ENCODE measurements at places on chromosomes 6 and 20.

DNA sequence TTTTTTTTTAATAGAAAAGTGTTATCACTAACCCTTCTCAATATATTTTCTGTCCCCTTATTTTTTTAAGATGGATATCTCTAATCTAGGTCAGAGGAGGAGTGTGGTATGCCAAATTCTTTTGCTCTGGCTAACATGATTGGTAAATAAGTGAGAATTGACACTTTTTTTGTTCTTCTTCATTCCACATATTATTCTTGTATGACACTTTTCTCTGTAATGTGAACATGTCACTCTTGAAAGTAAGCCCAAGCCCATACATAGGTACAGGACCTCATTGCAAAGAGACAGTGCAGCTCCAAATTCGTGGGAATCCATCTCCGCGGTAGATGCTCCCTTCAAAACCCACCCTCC, 142.5 kb upstream of the TCF21 start:
- no peak for DNase-seq

GRCh38 chr6:70379473-70380013, 33.8 kb upstream of the FAM135A start:
- DNase-seq: no peak

- DNase-seq: no peak
Observed at GRCh38 chr6:14207448-14207847, 89.9 kb downstream of the CD83 start.

GRCh38 chr20:2753461-2754040, 46.9 kb downstream of the CPXM1 start:
- DNase-seq: no peak

GRCh38 chr20:43404878-43405277, 52.8 kb upstream of the SRSF6 start:
- DNase-seq: no peak

DNA sequence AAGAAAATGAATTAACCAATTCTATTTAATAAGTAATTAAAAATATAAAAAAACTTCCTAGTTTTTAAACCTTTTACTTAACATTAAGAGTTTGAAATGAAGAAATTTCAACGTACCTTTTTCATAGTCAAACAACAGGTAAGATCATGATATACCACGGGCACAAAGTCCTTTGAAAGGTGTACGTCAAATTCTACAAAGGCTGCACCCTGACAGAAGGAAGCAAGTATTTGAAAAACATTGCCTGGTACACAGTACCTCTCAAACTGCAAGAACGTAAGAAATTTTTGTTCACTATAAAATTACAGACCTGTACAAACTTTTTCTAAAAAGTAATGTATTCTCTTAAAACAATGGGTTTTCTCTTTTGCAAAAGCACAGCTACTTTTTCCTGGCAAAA, 180.2 kb upstream of the SHLD1 start:
- DNase-seq: no peak

DNA sequence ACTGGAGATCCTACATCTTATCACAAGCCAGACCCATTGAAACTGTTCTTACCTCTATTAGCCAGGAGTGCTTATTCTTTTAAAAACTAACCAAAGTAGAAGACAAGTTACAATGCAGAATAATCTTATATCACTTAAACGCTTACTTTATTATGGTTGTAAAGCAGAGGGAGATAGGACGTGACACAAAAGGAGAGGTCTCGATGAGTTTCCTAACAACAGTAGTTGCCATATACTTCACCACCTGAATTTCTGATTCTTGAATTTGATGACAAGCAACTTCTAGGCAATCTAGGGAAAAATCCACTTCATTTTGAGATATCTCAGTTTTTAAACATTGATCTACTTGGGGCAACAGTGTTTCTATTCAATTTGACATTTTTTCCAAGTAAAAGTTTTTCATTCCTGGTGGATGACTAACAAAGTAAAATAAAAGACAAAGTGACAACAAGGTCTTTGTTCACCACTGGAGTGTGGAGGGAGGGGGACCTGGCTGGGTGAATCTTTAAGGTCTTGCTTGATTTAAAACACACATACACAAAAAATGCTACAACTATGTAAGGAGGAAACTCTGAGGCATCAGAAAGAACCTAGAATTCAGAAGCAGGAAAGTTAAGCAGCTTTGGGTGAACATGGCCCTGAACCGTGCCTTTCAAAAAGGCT, 110.9 kb downstream of the SMLR1 start:
- no peak for DNase-seq

DNA sequence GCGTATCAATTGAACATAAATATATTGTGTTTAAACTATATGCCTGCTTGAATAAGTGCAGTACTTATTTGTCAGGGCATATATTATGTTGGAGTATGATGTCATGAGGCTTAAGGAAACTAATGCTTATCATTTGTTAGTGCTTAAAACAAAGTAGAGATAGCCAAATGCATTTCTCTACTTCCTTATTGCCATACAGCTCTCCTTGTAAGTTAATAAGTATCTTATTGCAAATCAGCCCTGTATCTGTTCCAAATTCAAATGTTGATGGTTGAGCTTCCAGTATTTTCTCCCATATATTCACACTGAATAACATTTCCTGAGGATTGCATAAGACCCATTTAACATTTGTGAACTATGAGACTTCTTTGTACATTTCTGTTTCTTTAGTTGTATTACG, 57.8 kb downstream of the CARMIL1 start:
- DNase-seq: no peak

DNA sequence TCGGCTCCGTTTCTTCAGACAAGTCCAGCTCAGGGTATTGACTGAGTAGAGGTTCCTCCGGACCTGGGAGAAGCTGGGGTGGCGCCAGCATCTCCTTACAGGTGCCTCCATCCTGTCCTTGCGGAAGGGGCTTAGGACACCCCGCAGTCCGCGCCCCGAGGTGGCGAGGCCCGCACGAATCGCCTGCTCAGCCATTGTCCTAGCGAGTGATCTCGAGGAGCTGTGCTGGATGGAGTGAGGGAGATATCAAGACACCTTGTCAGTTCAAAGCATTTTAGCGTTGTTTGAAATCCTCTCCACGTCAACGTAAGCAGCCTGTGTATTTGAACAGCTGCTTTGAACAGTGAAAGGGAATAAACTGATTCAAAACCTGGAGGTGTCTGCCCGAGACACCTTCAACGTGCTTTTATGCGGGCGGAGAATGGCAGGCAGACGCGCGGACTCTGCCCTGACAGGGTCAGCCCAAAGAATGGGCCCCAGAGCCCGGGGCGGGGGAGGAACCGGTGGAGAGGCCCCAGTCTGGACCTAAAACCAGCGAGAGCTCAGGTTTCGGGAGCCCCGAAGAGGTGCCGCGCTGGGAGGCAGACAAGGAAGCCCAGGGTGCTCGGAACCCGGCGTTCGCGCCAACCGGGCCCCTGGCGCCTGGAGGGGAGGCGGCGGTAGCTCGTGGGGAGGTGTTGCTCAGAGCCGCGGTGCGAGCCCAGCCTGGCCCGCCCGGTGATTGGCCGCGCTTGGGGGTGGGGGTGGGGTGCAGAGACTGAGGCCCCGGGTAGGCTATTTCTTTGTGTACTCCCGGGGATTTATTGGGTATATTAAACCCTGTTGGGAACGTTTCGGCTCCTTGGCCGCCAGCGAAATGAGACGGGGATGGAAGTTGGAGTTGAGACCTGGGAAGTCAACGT, 3.1 kb upstream of the POU3F2 start:
- peak; percentile 39 for DNase-seq

- DNase-seq: no peak
Observed at GRCh38 chr6:2633736-2634135, 117.0 kb downstream of the MYLK4 start.

- DNase-seq: no peak
Observed at GRCh38 chr20:44089987-44090674, 96.9 kb downstream of the JPH2 start.

GRCh38 chr6:105873799-105874198, 212.3 kb upstream of the PRDM1 start:
- no peak for DNase-seq

DNA sequence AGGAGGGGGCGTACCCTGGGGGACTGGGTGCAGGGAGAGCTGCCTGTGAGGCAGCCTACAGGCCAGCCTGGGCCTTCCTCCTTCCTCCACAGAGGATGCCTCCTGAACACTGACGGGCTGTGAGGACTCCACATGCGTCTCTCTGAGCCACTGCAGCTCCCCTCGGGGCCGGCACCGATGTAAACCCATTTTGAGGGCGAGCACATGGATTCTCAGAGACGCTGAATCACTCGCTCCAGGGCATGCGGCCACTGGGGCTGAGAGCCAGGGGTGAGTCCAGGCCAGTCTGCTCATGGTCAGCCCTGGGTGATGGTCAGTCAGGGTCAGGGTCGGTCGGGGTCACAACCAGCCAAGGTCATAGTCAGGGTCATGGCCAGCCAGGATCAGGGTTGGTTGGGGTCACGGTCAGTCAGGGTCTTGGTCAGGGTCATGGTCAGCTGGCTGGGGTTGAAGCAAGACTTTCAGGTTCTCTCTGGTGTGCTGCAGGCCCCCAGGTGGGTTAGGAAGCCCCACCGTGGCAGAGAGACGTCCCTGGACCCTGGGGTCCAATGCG, 14.7 kb upstream of the RBBP8NL start:
- no peak for DNase-seq

DNA sequence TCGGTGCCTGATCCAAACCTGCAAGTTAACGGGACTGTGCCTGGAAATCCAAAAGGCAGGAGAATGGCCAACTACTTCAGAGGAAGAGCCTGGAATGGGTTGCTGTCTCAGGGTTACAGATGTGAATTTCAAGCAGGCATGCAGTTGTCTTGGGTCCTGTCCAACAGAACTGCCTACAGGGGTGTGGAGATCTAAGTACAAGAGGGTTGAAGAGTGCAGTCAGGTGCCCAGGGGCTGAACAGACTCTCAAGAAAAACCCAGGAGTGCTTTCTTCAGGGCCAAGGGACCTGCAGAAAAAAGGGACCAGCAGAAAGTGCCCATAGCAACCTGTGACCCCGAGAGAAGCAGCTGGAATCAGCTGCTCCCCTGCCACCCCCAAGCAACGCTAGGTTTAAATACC, 71.0 kb downstream of the PREP start:
- no peak for DNase-seq
